Skeletal muscle cell (primary cell): ENCODE measurements at places on chromosomes 4 and X.
A peak's percentile ranks its signal among the peaks of the same experiment; 100 is the strongest.

DNA sequence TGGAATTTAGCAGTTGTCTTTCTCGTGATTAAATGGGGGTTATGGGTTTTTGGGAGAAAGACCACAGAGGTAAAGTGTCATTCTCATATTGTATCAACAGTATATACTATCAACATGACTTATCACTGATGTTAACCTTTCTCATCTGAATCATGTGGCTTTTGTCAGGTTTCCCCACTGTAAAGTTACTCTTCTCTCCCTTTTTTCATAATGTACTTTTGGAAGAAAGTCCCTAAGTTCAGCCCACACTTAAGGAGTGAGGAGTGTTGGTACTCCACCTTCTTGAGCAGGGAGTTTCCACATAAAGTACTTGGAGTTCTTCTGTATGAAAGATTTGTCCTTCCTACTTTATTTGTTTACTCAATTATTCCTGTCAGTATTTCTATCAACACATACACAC, 169.9 kb downstream of the ZNF330 start:
- DNase-seq = no peak

DNA sequence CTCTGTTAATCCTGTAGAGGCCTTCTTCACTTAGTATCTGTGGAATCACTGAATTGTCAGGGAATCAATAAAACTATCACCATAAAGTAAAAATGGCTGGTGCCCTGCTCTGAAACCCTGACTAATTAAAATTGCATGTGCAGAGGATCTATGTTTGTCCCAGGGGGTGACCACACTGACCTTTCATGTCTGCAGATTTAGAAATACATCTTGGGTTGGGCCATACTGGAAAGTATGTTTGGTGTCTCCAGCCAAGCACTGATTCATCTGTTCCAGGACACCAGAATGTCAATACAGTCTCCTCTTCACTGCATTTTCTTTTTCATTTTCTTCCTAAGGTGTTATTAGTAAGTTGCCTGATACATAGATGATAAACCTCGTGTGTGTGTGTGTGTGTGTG, 490.9 kb upstream of the INTU start:
- peak; percentile 93 for DNase-seq

GRCh38 chr4:141039156-141039555, 94.1 kb downstream of the RNF150 start:
- DNase-seq = no peak

DNA sequence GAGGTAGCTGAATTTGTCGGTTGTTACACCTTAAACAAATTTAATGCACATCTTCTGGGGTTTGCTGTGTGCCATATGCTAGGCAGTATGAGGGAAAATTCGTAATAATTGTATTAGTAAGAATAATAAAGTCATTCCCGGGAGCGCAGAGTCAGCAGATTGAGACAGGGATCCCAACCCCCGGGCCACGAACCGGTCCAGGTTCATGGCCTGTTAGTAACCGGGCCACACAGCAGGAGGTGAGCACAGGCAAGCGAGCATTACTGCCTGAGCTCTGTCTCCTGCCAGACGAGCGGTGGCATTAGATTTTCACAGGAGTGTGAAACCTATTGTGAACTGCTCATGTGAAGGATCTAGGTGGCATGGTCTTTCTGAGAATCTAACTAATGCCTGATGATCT, 114.9 kb downstream of the PCDH7 start:
- no peak for DNase-seq

- DNase-seq = no peak
Measured at GRCh38 chrX:14851526-14851925, 21.3 kb downstream of the FANCB start.

DNA sequence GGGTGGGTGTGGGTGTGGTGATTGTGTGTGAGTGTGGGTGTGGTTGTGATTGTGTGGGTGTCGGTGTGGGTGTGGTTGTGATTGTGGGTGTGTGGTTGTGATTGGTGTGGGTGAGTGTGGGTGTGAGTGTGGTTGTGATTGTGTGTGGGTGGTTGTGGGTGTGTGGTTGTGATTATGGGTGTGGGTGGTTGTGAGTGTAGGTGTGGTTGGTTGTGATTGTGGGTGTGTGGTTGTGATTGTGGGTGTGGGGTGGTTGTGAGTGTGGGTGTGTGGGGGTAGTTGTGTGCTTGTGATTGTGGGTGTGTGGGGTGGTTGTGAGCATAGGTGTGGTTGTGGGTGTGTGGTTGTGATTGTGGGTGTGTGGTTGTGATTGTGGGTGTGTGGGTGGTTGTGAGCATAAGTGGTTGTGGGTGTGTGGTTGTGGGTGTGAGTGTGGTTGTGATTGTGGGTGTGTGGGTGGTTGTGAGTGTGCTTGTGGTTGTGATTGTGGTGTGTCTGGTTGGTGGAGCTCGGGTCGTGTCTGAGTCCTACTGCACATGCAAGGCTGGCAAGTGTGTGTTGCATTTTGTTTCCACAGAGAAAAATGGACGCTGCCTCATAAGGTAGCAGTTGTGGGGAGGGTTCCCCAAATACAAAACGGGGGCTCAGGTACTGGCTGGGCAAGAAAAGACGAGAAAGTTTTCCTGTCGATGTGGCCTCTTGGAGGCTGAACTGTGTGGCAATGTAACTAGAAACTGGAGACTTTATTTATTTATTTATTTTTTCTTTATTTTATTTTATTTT, 116.7 kb downstream of the UBE2K start:
- DNase-seq = peak; percentile 4

DNA sequence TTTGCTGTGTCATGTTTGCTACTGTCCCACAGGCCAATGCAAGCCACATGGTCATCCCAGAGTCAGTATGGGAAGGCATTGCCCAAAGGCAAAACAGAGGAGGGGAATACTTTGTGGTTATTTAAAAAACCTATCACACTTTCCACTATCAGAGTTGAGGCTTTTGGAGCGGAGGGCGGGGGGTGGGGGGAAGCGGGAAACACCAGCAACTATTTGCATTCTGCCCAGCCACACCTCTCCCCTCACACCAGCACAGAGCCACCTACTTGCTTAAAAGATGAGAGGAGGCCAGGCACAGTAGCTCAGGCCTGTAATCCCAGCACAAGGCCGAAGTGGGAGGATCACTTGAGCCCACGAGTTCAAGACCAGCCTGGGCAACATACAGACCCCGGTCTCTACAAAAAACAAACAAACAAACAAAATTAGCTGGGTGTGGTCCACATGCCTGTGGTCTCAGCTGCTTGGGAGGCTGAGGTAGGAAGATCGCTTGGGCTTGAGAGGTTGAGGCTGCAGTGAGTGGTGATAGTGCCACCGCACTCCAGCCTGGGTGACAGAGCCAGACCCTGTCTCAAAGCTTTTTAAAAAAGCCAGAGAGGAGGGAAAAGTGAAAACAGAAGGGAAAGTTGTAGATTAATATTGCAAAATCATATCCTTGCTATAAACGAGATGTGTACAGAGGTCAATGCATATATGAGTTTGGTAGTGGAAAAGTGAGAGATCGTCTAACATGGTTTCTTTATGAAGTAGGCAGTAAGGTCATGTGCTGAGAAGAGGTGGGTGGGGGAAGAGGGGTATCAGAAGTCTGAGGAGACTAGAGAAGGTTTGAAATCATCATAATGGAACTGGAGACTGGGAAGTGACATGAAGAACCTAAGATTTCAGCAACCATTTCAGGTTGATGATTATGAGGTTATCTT, 1.9 kb upstream of the CHST7 start:
- DNase-seq = no peak

DNA sequence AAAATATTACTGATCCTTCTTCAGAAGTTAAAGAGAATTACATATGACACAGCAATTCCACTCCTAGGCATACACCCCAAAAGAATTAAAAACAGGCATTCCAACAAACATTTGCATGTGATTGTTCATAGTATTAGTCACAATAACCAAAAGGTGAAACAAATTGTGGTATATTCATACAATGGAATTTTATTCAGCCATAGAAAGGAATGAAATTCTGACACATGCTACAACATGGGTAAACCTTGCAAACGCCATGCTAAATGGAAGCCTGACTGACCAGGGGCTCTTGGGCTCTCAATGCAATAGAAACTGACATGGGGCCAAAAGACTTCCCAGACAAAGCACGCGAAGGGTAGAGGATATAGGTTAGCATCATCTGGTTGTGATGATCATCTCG, 62.1 kb upstream of the S100G start:
- DNase-seq = no peak

DNA sequence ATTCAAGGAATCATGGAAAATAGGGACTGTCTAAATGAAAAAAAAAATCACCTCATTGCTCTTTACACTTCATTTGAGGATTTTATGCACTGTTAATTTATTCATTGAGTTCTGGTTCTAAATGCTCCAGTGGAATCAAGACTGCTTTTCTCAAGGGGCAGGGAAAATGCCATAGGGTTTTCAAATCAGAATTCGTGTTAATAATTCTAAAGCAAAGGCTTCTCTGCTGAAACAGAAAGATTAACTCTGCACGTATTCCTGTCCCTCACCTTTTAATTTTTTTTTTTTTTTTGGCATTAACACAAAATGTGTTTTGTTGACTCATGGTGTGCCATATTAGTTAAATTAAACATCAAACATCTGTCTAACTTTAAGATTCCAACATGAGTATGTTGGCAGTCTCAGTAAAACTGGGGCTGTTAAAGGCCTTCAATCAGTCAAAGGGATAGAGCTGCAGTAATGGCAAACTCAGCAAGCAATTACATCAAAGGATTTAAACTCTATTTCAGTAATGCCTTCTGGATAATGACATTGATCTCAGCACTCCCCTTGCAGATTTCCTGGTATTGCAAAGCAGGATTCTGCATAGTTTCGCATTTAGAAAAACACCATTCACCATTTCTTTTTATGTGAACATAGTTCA, 878.1 kb downstream of the RAPGEF2 start:
- DNase-seq = no peak

GRCh38 chr4:42843694-42844093, 48.8 kb upstream of the GRXCR1 start:
- no peak for DNase-seq

DNA sequence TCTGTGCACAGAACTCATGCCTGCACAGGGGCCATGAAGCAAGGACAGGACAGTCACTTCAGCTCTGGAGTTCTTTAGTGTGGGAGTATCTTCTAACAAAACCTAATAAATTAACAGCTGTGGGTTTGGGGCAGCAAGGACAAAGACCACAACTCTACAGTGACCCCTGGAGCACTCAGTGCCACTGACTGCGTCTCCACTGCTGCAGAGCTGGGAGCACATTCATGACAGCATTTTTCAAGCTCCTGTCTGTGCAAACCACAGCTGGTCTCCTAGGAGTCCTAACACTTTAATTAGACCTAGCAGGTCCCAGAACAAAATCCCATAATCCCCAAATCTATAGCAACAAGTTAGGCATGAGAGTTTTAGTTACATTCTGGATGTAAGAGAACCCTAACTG, 76.5 kb downstream of the RTL9 start:
- no peak for DNase-seq

DNA sequence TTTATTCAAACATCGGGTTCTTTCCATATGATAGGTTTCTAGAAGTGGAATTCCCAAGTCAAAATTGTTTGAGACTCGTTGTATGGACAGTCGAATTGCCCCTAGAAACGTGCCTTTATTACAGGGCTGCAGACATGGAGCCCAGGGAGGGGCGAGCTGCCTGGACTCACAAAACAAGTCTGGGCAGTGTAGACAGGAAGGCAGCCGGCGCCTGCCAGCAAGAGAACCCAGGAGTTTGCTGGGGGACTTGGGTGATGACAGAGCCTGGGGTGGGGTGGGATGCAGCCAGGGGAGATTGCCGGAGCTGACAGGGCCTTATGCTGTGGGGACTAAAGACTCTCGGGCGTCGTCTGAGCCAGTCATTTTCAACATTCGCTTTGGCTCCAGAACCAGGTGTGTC, 107.4 kb upstream of the MSX1 start:
- no peak for DNase-seq

DNA sequence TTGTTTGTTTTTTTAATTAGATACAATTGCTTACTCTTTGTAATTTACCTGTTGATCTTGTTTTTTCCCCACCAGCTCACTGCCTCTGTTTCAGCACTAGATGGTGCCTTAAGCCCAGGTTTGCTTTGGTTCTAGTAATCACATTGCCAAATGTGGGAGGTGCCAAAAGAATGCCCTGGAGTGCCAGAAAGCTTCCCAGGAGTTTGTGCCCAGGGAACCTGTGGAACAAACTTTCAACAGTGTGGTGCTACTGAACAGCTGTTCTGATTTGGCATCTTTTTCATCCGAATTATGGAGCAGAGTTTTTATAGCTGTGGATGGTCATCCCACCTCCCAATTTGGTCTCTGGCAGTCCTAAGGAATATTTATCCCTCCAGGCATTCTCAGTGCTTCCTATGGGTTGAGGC, 1000.7 kb downstream of the STIM2 start:
- DNase-seq = peak; percentile 29

GRCh38 chr4:66704243-66704642, 841.1 kb downstream of the CENPC start:
- no peak for DNase-seq

- no peak for DNase-seq
Measured at GRCh38 chr4:151322570-151322969, 2.8 kb downstream of the SH3D19 start.
